Occipital lobe (tissue), 3 donors: ENCODE measurements at places on chromosomes 1 and 21. TPM values are rescaled to one million over a fixed set of nuclear protein-coding genes. Genes with fewer than 3 reads are reported as not detected.

DNA sequence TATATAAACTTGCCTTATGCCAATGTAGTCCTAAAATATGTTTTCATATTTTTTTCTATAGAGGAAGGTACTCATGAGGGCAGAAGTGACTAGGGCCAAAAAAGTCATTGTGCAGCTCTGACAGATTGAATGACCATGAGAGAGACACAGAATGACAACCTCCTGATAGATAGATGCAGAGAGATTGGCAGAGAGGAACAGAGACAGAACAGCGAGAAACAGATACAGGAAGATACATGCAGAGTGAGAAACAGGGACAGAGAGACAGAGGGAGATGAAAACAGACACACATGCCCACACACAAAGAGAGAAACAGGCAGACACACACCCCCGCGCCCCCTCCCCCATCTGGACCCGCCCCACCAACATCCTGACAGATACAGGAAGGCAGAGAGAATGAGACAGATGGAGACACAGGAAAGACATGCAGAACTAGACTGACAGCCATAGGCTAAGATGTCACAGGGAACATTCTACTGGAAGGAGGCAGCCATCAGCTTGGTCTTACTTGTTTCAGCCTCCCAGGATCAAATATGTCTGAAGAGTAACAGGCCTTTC, 211.1 kb downstream of the ST6GALNAC3 start:
- DNase-seq = no peak

DNA sequence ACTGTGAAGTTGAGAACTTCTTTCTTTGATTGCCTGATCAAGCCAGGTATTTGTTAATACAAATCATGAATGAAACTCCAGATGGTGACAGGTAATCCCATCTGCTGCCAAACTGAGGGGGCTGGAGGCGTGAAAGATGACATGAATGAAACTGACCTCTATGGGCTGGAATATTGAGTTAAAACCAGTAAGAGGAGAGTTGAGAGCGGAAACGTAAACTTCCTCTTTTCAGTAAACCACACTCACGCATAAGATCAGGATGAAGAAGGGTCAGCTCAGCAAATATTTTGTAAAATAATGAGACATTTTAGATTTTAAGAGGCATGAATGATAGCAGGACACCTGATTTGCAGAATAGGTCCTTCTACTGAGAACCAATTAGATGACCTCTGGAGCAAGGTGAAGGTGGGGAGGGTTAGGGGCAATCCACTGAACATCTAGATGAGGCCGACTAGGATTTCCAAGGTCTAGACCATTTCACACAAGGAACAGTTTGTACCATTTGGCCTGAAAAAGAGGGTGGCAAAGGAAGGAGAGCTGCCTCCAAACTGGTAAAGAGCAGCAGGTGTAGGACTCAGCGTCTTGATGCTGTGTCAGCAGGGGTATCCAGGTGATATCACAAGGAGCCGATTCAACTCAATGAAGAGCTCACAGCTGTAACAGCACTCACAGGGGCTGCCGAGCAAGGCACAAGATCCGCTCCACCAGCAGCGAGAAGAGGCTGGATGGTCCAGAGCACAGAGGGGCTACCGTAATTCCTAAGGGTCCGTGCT, 132.6 kb downstream of the NTPCR start:
- no peak for DNase-seq

The NEGR1 gene
- 40.9 TPM for total RNA-seq

DNA sequence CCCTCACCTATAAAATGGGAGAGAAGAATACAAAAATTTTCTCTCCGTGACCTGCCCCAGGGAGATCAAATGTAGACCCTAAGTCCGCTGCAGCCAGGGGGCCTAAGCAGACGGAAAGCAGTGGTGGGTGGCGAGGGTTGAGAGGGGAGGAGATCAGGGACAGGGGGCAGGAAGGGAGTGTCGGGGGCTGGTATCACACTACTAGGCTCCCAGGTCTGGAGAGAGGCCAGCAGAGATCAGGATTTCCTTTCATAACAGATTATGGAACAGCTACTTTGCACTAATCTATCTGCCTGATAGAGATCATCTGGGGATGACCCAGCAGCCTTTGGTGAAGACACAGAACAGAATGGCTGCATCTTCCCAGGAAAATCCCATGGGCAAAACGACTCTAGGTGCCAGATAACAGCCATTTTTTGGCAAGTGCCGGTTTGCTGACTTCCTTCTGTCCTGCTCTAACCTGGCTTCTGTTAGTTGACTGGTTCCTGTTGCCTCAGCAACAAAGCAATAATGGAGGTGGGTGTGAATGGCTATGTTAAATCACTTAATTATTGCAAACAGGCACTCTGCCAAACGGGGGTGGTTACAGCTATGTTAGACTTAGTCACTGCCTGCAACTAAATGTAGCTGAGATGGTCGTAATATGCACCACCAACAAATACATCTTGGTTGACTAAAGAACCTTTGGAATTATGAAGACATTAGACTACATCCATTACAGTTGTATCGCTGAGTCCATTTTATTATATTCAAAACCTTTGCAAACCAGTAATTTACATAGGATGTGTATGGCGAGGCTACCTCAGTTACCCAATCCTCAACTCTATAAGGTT, 30.0 kb upstream of the EPS8L3 start:
- no peak for DNase-seq

- DNase-seq = no peak
Measured at GRCh38 chr1:175317309-175317708, 124.7 kb upstream of the KIAA0040 start.

The IVL gene
- total RNA-seq = not detected

The NBPF12 gene
- 17.9 TPM for total RNA-seq
